ENCODE measurements at places on chromosomes 1 and 21.

DNA sequence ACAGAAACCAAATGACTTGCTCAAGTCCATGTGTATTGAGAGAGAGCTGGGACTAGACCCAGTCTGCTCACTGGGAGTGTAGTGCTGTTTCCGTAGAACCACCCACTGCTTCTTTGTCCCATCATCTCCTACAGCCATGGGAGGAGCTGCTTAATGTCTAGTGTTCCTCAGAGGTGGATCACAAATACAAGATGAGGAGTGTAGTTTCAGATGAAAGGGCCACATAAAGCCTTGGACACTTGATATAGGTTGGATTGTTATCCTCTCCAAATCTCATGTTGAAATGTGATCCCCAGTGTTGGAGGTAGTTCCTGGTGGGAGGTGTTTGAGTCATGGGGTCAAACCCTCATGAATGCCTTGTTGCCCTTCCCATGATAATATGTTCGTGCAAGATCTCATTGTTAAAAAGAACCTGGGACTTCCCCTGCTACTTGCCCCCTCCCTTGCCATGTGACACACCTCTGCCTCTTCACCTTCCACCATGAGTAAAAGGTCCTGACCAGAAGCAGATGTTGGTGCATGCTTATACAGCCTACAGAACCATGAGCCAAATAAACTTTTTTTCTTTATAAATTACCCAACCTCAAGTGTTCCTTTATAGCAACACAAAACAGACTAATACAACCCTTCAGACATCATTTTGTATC lies 127.5 kb upstream of the DNAH14 start:
- DNase-seq: no peak

DNA sequence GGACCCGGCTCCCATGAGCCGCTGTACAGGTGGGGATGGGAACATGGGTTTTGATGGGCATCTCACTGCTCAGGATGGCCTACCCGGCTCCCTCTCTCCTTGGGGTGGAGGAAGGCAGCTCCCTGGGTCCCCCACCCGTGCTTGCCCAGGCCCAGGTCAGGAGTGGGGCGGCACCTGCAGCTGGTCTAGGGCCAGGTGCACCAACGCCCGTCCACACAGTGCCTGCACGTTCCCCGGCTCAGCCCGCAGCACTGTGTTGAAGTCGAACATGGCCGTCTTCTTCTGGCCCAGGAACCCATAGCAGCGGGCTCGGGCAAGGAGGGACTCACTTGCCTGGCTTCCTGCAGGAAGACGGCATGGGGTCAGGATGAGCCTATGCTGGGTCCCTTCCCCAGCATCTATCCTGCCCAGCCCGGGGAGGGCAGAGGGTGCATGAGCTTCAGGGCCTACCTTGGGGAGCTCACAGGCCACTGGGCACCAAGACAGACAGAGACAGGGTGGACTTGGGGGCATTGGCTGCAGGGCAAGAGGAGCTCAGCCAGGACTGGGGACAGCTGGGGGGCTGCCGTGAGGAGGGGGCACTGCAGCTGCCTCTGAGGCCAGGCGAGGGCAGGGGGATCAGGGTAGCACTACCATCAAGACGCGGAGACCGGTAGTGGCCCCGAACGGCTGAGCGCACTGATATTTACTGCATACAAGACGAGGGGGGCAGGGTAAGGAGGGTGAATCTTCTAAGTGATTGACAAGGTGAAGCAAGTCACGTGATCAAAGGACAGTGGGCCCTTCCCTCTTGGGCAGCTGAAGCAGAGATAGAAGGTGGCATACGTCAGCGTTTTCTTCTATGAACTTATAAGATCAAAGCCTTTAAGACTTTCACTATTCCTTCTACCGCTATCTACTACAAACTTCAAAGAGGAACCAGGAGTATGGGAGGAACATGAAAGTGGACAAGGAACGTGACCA lies 17.8 kb downstream of the TTC34 start:
- no peak for DNase-seq

- no peak for DNase-seq
Observed at GRCh38 chr1:95193591-95193990, 40.4 kb upstream of the RWDD3 start.

DNA sequence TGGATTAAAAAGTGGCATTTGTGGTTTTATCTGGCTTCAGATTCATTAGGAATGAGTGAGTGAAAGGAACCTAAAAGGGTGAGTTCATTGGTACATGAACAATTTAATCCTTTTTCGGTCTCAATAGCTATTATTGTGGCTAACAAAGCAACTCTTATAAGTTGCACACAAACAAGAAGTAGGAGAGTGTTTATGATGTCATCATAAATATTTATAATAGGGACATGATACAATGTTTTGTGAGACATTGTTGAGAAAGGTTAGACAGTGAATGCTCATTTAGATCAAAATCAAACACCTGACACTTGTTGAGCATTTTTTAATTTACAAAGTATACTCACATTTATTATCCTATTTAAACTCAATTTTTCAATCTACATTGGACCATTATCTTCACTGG lies 363.4 kb downstream of the PDE4B start:
- DNase-seq: no peak

DNA sequence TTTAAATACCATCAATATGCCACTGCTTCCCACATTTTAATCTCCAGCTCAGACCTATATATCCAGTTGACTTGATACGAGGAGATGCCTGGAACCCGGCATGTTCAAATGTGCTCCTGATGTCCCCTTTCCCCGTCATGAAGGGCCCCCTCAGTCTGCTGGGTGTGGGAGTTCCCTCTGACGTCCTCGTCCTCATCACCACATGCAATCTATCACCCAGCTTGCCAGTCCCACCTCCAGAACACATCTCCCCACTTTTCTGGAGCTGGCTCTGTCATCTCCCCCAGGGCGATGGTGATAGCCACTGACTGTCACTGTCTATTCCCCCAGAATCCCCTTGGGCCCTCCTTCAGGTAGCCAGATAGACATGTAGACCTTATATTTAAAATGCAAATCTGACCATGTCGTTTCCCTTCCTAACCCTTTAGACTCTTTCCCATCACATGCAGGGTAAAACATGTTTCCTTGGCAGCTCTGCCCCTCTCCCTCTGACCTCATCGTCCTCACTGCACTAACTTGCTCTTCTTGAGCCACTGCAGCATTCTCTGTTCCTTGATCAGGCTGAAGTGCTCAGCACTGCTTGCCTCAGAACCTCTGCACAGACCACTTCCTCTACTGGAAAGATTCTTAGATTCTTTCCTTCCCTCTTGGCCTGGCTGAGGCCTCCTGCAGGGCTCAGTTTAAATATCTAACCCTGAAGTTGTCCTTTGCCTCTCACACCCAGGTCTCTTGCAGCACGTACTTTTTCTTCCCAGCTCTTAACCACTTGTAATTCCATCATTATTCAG lies 7.4 kb downstream of the AZIN2 start:
- peak; percentile 7 for DNase-seq

Measured in CD14-positive monocyte (primary cell).